ENCODE measurements at places on chromosomes 5 and 9.

GRCh38 chr5:177609076-177610059 lies 9.4 kb downstream of the B4GALT7 start:
- DNase-seq: no peak

GRCh38 chr5:28648108-28648507 lies 1609.7 kb upstream of the CDH9 start:
- no peak for DNase-seq

- no peak for DNase-seq
These were observed 19.9 kb downstream of the UGT3A1 start for GRCh38 chr5:35971186-35971877.

GRCh38 chr5:123265551-123265950 lies 157.7 kb downstream of the CEP120 start:
- DNase-seq: no peak

DNA sequence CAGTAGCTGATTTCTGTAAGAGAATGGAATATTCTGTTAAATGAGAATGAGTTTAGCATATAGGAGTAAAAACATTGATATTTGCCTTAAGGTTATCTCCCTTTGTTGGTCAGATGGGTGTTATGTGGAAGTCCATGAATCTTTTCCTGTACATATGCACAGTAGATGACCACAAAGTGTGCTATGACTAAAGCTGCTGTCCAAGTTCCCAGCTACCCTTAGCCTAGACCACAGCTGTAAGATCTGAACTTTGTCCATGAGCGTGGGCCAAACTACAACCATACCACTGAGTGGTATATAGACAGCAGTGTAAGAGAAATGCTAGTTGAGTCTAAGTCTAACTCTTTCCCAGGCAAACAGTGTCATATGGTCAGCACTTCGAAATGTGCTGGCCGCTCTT lies 48.8 kb downstream of the CD180 start:
- DNase-seq: no peak

All from COR-L47 (cell line).